ENCODE measurements at places on chromosomes 7 and 10. TPM values are rescaled to one million over a fixed set of nuclear protein-coding genes. Genes with fewer than 3 reads are reported as not detected.

- H3K27ac ChIP-seq, result no peak overlapping the region
- H3K4me1 ChIP-seq, result peaks cover 19% of the 10 kb centered on the region
- no peaks in the 10 kb centered on the region for H3K36me3 ChIP-seq
- DNase-seq, result no peak
- peaks cover 8% of the 10 kb centered on the region for H3K27me3 ChIP-seq
- no peak overlapping the region for H3K4me3 ChIP-seq
These were observed 32.1 kb upstream of the MSRB2 start for GRCh38 chr10:23063045-23063972.

- no peak overlapping the region for H3K27ac ChIP-seq
- H3K4me1 ChIP-seq, result no peaks in the 10 kb centered on the region
- H3K4me3 ChIP-seq, result no peak overlapping the region
- no peaks in the 10 kb centered on the region for H3K36me3 ChIP-seq
- peaks cover 8% of the 10 kb centered on the region for H3K27me3 ChIP-seq
These were observed 64.6 kb downstream of the GRID1 start for GRCh38 chr10:86301971-86302370.

DNA sequence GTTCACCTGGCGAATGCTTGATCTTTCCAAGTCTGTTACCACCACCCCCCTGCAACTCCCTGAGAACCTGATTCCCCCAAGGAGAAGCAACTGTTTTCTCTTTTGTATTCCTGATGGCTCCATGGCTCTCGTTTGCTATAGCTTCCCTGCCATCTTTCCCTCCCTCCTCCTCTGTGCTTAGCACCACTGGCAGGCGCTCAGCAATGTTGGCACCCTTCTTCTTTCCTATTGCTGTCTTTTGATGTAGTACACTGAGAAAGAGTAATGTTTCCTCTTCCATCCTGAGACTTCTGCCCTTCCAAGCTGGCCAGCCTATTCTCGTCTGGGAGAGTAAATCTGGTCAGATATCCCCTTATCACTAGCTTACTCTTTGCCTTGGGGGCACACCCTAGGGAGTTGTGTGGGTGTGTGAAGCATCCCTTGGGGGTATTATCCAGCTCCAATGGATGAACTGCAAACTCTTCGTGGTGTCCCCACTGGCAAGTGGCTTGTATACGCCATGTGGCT lies 74.0 kb downstream of the BMPER start:
- H3K4me1 ChIP-seq, result peaks cover 5% of the 10 kb centered on the region
- H3K4me3 ChIP-seq, result no peak overlapping the region
- H3K27ac ChIP-seq, result no peak overlapping the region
- no peak for DNase-seq

- H3K4me3 ChIP-seq, result no peak overlapping the region
- H3K27ac ChIP-seq, result no peak overlapping the region
- H3K27me3 ChIP-seq, result no peaks in the 10 kb centered on the region
- H3K4me1 ChIP-seq, result no peaks in the 10 kb centered on the region
These were observed 261.2 kb downstream of the PPP1R3A start for GRCh38 chr7:113657603-113658002.

DNA sequence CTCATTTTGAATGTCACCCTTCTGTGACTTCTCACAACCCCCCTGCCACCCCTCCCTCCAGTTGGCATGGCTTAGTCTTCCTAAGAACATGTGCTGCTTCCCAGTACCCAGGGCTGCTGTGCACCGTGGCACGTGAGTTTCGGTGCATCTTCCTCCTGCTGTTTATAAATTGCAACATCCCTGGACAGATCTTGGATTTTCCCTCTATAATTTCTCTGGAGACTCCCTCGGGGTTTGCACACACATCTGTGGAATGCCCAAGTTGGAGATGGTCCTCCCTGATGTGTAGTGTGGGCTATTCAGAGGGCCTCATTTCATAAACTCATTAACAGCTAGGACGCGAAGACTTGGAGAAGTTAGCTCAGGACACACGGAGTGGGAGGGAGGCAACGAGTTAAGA lies 52.9 kb downstream of the IKZF1 start:
- H3K4me3 ChIP-seq, result no peak overlapping the region
- no peak for DNase-seq
- no peaks in the 10 kb centered on the region for H3K36me3 ChIP-seq
- H3K27me3 ChIP-seq, result peaks cover 7% of the 10 kb centered on the region
- H3K4me1 ChIP-seq, result peaks cover 7% of the 10 kb centered on the region

GRCh38 chr7:33485747-33486493 lies 356.6 kb downstream of the BBS9 start:
- H3K4me3 ChIP-seq, result no peak overlapping the region
- peaks cover 13% of the 10 kb centered on the region for H3K27me3 ChIP-seq
- no peak for DNase-seq
- H3K4me1 ChIP-seq, result peaks cover 13% of the 10 kb centered on the region
- no peaks in the 10 kb centered on the region for H3K36me3 ChIP-seq
- H3K27ac ChIP-seq, result no peak overlapping the region

DNA sequence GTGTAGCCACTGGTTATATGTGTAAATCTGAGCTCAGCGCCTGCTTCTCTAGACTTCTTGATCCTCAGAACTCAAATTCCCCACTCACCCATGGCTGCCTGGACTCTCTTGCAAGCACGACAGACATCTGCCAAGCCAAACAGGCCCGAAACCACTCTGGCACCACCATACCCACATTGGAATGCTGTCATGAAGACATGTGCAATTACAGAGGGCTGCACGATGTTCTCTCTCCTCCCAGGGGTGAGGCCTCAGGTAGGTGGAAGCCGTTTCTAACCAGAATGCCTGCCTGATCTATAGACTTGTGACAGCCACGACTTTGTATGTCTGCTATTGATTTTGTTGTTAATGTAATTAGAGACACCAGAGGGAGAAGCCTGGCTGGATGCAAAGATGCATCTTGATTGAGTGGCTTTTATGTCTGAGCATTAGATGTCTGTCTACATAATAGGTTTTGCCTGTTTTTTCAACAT lies 4.0 kb downstream of the BAMBI start:
- peaks cover 10% of the 10 kb centered on the region for H3K27me3 ChIP-seq
- peaks cover 38% of the 10 kb centered on the region for H3K36me3 ChIP-seq
- H3K4me1 ChIP-seq, result peaks cover 53% of the 10 kb centered on the region
- DNase-seq, result no peak
- H3K4me3 ChIP-seq, result peak overlapping the region; percentile 94

DNA sequence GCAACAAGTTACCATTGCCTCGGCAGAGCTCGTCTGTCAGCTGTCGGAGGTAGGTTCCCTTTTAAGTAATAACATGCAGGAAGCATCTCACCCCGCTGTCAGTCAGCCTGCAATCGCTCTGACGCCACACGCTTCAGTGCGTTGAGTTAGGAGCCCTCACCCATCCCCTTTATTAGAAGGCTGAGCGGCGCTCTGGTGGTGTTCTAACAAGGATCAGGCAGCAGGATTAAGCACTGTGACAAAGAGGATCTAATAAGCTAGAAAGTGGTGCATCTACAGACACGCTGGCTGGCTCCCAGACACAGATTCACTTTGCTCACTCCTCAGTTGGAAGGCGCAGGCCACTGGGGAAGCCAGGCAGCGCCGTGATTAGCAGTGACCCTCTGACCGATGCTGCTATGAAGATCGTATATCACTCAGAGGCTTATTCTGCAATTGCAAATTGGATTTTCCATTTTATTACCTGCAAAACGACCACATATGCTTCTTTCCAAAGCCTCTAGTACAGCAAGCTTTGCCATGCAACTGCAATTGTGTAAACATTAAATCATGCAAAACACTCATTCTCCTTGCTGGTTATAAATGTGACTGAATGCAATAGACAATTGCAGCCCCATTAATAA lies 117.7 kb downstream of the RSU1 start:
- no peaks in the 10 kb centered on the region for H3K27me3 ChIP-seq
- no peak overlapping the region for H3K27ac ChIP-seq
- peaks cover 19% of the 10 kb centered on the region for H3K4me1 ChIP-seq
- no peak for DNase-seq

GRCh38 chr7:25180592-25180923 lies 47.7 kb downstream of the NPVF start:
- no peaks in the 10 kb centered on the region for H3K4me1 ChIP-seq
- no peak overlapping the region for H3K27ac ChIP-seq
- DNase-seq, result no peak

GRCh38 chr10:27529010-27529783 lies 25.1 kb downstream of the RAB18 start:
- no peak overlapping the region for H3K4me3 ChIP-seq
- peak overlapping the region; percentile 12 for H3K27ac ChIP-seq
- peaks cover 17% of the 10 kb centered on the region for H3K4me1 ChIP-seq
- no peaks in the 10 kb centered on the region for H3K27me3 ChIP-seq
- no peak for DNase-seq

GRCh38 chr7:112167147-112167546 lies 39.1 kb downstream of the DOCK4 start:
- no peaks in the 10 kb centered on the region for H3K27me3 ChIP-seq

DNA sequence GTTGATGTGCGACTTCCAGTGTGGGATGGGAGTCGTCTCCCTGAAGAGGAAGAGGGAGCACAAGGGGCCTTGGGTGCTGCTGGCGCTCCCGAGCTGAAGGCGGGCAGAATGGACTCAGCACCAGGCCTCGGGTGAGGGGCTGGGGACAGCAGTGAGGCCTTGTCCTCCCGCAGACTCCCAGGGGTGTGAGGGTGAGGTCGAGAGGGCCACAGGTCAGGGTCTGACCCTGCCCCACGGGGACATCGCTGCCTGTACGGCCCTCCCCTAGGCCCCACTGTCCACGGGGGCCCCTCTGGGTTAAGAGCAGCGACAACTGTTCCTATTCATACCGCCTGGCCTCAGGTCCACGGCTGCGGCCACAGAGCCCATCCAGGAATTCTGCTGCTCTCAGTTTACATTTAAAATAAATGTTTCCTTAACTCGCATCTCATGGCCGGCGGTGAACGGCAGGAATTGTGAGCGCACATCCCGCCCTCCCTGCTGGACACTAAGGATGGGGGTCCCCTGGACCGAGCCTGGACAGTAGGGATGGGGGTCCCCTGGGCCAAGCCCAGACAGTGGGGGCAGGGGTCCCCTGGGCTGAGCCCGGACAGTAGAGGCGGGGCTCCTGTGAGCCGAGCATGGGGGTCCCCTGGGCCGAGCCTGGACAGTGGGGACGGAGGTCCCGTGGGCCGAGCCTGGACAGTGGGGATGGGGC lies 61.7 kb downstream of the PDGFA start:
- peaks cover 3% of the 10 kb centered on the region for H3K27me3 ChIP-seq
- H3K4me1 ChIP-seq, result peaks cover 11% of the 10 kb centered on the region
- no peak overlapping the region for H3K4me3 ChIP-seq
- no peak overlapping the region for H3K27ac ChIP-seq
- no peak for DNase-seq

DNA sequence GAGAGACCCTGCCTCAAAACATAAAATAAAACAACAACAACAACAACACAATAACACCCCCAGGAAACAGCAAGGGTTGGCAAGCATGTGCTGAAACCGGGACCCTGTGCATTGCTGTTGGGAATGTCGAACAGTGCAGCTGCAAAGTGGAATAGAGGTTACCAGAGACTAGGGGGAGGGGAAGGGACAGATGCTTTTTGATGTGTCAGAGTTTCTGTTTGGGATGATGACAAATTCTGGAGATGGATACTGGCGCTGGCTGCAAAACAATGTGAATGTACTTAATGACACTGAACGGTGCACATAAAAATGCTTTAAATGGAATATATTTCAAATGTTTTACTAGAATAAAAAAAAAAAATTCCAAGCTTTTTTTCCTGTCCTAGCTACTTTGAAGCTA lies 241.8 kb downstream of the TEX36 start:
- no peak overlapping the region for H3K4me3 ChIP-seq
- H3K4me1 ChIP-seq, result no peaks in the 10 kb centered on the region
- H3K36me3 ChIP-seq, result no peaks in the 10 kb centered on the region
- peaks cover 15% of the 10 kb centered on the region for H3K27me3 ChIP-seq
- no peak overlapping the region for H3K27ac ChIP-seq

DNA sequence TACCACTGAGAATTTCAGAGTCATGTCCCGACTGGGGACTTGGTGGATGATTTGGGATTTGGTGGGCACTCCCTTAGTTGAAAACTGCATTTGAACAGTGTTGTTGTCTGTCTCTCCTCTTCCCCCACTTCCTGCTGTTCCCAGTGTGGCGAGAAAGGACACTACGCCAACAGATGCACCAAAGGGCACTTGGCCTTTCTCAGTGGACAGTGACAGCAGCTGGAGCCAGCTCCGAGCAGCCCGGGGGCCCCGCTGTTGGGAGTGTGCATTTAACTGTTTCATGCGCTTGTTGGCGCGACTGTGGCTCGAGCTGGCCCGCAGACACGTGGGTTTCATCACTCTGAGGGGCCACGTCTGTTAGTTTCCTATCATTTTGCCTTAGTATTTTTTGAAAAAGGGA lies 9.7 kb downstream of the ATP5MF start:
- DNase-seq, result no peak
- no peak overlapping the region for H3K4me3 ChIP-seq
- H3K36me3 ChIP-seq, result peaks cover 20% of the 10 kb centered on the region

GRCh38 chr7:5704534-5704922 lies 76.9 kb downstream of the RNF216 start:
- peaks cover 12% of the 10 kb centered on the region for H3K36me3 ChIP-seq
- peaks cover 36% of the 10 kb centered on the region for H3K4me1 ChIP-seq
- DNase-seq, result no peak
- H3K27ac ChIP-seq, result peak overlapping the region; percentile 22
- no peak overlapping the region for H3K4me3 ChIP-seq

- no peak overlapping the region for H3K4me3 ChIP-seq
- H3K27me3 ChIP-seq, result peaks cover 3% of the 10 kb centered on the region
- no peak overlapping the region for H3K27ac ChIP-seq
- H3K36me3 ChIP-seq, result no peaks in the 10 kb centered on the region
- DNase-seq, result no peak
- peaks cover 9% of the 10 kb centered on the region for H3K4me1 ChIP-seq
These were observed 288.3 kb upstream of the MKLN1 start for GRCh38 chr7:131039355-131039762.

GRCh38 chr10:129332476-129332875 lies 134.6 kb upstream of the MGMT start:
- H3K27me3 ChIP-seq, result peaks cover 11% of the 10 kb centered on the region
- H3K4me3 ChIP-seq, result no peak overlapping the region
- no peak overlapping the region for H3K27ac ChIP-seq

GRCh38 chr7:37675749-37676148 lies 7.8 kb upstream of the GPR141 start:
- no peak overlapping the region for H3K27ac ChIP-seq
- no peak overlapping the region for H3K4me3 ChIP-seq
- DNase-seq, result no peak
- H3K4me1 ChIP-seq, result no peaks in the 10 kb centered on the region
- peaks cover 17% of the 10 kb centered on the region for H3K27me3 ChIP-seq

GRCh38 chr10:75718991-75719390 lies 287.6 kb downstream of the LRMDA start:
- peaks cover 81% of the 10 kb centered on the region for H3K27me3 ChIP-seq
- DNase-seq, result no peak
- H3K36me3 ChIP-seq, result peaks cover 4% of the 10 kb centered on the region
- no peak overlapping the region for H3K27ac ChIP-seq
- no peak overlapping the region for H3K4me3 ChIP-seq

- no peak overlapping the region for H3K27ac ChIP-seq
- H3K27me3 ChIP-seq, result no peaks in the 10 kb centered on the region
- no peak for DNase-seq
These were observed 141.2 kb downstream of the LYZL1 start for GRCh38 chr10:29430101-29430500.

Gene MMP21
- total RNA-seq, result not detected

Gene COG5
- total RNA-seq, result 35.7 TPM

Gene CPN1
- total RNA-seq, result 0.52 TPM

Gene CALN1
- total RNA-seq, result 1.6 TPM

Gene HOXA11
- 1.2 TPM for total RNA-seq
